Calu3 (cell line): ENCODE measurements at places on chromosomes 6 and 20.
A peak's percentile ranks its signal among the peaks of the same experiment; 100 is the strongest.

DNA sequence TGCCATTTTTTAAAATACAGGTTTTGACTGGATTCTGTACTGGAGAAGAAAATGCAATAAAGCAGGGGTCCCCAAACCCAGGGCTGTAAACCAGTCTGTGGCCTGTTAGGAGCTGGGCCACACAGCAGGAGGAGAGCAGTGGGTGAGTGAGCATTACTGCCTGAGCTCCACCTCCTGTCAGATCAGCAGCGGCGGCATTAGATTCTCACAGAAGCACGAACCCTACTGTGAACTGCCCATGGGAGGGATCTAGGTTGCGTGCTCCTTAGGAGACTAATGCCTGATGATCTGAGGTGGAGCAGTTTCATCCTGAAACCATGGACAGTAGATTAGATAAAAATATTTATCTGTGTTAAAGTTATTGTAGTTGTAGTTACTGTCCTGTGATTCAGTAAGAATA is 21.1 kb upstream of the FBXO9 start:
- no peaks in the 10 kb centered on the region for H3K27me3 ChIP-seq
- H3K4me3 ChIP-seq, result no peak overlapping the region
- H3K27ac ChIP-seq, result no peak overlapping the region
- no peaks in the 10 kb centered on the region for H3K36me3 ChIP-seq
- peaks cover 36% of the 10 kb centered on the region for H3K4me1 ChIP-seq
- no peak for DNase-seq

- H3K36me3 ChIP-seq, result no peaks in the 10 kb centered on the region
- H3K27me3 ChIP-seq, result no peaks in the 10 kb centered on the region
- peak; percentile 71 for DNase-seq
- H3K4me3 ChIP-seq, result peak overlapping the region; percentile 57
- peaks cover 7% of the 10 kb centered on the region for H3K4me1 ChIP-seq
- H3K27ac ChIP-seq, result no peak overlapping the region
Measured at GRCh38 chr6:4647414-4648365, 128.5 kb upstream of the CDYL start.

DNA sequence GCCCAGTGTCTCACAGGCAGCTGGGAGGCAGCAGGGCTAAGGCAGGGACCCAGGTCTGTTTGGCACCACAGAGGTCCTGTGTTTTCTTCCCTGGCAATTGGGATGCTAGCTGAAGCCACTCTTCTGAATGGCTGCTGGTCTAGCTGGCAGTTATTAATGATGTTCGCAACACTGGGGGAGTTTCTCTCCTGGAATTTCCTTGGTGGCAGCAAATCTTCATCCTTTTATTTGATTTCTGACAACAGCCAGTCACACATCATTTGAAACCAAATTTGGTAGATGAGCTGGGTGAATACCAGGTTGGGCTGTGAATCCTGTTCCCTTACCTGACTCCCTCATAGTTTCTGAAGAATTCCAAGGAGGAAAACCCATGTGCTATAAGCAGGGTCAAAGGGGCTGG is 40.8 kb upstream of the SLC4A11 start:
- no peak overlapping the region for H3K4me3 ChIP-seq
- H3K4me1 ChIP-seq, result no peaks in the 10 kb centered on the region
- H3K36me3 ChIP-seq, result peaks cover 5% of the 10 kb centered on the region

DNA sequence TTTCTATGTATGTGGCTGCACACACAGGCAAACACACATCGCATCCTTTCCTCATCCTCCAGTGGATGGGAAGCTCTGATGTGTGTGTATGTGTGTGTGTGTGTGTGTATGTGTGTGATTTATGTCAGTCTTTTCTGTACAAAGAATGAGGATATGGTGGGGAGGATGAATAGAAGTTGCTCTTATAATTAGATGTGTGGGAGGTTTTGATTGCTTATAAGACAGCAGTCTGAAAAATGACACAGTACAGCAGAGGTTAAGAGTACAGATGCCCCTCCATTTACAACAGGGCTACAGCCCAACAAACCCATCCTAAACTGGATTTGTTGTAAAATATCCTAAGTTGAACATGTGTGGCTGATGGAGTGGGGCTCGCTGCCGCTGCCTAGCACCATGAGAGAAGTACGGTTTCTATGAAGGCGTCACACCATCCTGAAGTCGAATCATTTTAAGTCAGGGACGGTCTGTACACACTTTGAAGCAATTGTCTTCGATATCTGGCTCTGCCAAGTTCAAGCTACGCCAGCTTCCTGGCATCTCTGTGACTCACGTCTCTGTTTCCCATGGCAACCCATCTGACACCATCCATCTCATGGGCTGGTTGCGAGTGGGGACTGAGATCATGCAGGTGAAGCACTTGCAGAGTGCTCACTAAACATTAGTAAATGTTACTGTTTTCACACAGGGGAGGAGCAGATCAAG is 252.6 kb downstream of the MYLK4 start:
- H3K4me1 ChIP-seq, result no peaks in the 10 kb centered on the region
- no peak for DNase-seq
- H3K4me3 ChIP-seq, result no peak overlapping the region
- no peak overlapping the region for H3K27ac ChIP-seq
- H3K27me3 ChIP-seq, result no peaks in the 10 kb centered on the region

DNA sequence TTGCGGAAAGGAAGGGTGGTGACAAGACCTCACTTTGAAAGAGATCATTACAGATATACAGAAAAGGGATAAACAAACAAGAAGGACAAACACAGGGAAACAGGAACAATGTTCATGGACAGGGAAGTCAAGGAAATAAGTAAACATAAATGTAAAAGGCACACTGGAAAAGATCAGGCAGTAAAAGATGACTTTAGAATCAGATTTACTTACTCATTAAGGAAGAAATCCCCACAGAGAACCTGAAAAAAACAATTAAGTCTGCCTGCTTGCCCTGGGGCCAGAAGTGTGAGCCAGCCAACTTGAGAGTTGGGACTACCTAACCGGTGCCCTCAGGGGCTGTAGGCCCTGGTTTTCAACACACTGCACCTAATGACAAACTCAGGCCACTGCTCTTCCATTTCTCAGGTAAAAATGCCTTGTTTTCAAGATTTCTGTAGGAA is 1.7 kb downstream of the APMAP start:
- peaks cover 16% of the 10 kb centered on the region for H3K4me1 ChIP-seq
- H3K27me3 ChIP-seq, result no peaks in the 10 kb centered on the region
- H3K36me3 ChIP-seq, result peaks cover 13% of the 10 kb centered on the region
- no peak overlapping the region for H3K4me3 ChIP-seq

DNA sequence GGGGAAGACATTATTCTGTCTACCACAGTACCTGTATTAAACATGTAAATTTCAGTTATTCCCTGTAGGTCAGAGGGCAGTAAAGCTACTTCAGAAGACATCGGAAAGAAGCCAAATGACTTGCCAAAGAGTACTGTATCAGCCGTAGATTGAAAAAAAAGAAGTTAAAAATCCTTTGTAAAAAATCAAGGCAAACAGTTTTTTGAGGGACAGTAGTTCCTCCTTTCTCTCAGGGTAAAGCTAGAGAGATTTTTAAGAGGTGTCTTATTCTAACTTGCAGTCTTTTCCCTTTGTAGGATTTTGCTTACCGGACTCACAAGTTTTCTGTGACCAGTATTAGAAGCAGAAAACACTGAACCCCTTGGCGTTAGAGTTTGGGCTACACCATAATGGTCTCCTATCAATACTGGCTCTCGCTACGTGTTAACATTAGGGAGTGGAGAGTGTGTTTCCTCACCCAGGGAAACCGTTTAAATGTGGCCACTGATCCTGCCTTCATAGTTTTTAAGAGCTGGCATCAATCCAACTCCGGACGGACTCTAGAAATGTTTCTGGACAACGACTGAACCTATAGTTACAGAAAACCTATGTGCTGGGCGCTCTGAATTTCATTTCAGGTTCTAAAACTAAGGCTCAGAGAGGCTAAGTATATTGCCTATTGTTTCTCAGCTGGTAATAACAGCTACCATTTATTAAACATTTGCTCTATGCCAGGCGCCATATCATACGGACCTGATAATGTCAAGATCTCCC is 1.3 kb upstream of the ASXL1 start:
- H3K4me1 ChIP-seq, result peaks cover 49% of the 10 kb centered on the region
- H3K36me3 ChIP-seq, result peaks cover 31% of the 10 kb centered on the region
- H3K27ac ChIP-seq, result peak overlapping the region; percentile 93
- peak overlapping the region; percentile 88 for H3K4me3 ChIP-seq
- no peak for DNase-seq
- no peaks in the 10 kb centered on the region for H3K27me3 ChIP-seq

DNA sequence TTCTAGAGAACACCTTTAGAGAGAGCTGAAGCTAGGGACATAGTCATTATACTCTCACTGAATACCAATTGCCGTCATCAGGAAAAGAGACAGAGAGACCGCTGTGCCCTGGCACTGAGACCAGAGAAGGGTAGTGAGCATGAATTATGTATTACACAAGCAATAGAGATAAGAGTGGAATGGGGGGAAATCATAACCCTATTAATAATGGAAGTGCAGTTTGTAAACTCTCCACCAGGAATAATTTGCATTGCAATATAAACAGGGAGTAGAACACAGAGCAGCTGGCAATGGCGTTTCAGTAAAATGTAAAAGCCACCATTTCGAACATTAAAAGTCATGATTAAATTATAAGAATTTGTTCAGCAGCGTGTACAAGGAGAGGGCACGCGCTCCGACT is 244.5 kb downstream of the MAFB start:
- H3K36me3 ChIP-seq, result no peaks in the 10 kb centered on the region
- DNase-seq, result no peak
- no peaks in the 10 kb centered on the region for H3K4me1 ChIP-seq
- no peak overlapping the region for H3K4me3 ChIP-seq
- H3K27ac ChIP-seq, result no peak overlapping the region

- H3K4me1 ChIP-seq, result no peaks in the 10 kb centered on the region
- no peaks in the 10 kb centered on the region for H3K36me3 ChIP-seq
- no peak overlapping the region for H3K27ac ChIP-seq
- no peak for DNase-seq
- H3K4me3 ChIP-seq, result no peak overlapping the region
- H3K27me3 ChIP-seq, result no peaks in the 10 kb centered on the region
Measured at GRCh38 chr6:75091467-75092190, 114.2 kb downstream of the COL12A1 start.

GRCh38 chr6:20159781-20160540 is 52.3 kb downstream of the MBOAT1 start:
- H3K36me3 ChIP-seq, result no peaks in the 10 kb centered on the region
- no peaks in the 10 kb centered on the region for H3K27me3 ChIP-seq
- DNase-seq, result no peak
- H3K4me1 ChIP-seq, result peaks cover 27% of the 10 kb centered on the region
- no peak overlapping the region for H3K4me3 ChIP-seq

- H3K27ac ChIP-seq, result no peak overlapping the region
- no peak overlapping the region for H3K4me3 ChIP-seq
- no peak for DNase-seq
- H3K27me3 ChIP-seq, result peaks cover 20% of the 10 kb centered on the region
Measured at GRCh38 chr20:24705486-24705885, 236.1 kb downstream of the SYNDIG1 start.

GRCh38 chr6:33195304-33196165 is 3.3 kb upstream of the COL11A2 start:
- no peak overlapping the region for H3K27ac ChIP-seq
- DNase-seq, result no peak

- peaks cover 59% of the 10 kb centered on the region for H3K4me1 ChIP-seq
- H3K27me3 ChIP-seq, result no peaks in the 10 kb centered on the region
- no peak for DNase-seq
- H3K27ac ChIP-seq, result peak overlapping the region; percentile 100
- peaks cover 16% of the 10 kb centered on the region for H3K36me3 ChIP-seq
Measured at GRCh38 chr6:157534134-157534871, 153.3 kb downstream of the ZDHHC14 start.

DNA sequence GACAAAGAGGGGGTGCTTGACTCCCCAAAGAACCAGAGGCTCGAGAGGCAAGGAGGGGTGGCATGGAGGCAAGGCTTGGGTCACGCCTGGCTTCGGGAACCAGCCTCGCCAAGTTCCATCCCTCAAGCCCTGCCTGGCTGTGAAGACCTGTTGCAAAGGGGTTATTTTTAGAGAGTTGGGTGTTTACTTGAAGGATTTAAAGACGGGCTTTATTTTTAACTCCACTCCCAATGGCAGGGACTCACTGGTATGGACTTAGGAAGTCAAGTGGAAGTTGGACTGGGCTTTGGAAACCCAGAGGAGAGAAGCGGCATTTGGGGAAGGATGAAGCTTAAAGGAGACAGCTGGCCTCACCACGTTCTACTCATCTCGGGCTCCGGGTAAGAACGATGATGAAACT is 43.1 kb downstream of the JPH2 start:
- no peaks in the 10 kb centered on the region for H3K4me1 ChIP-seq
- H3K27ac ChIP-seq, result no peak overlapping the region
- peaks cover 43% of the 10 kb centered on the region for H3K27me3 ChIP-seq
- no peaks in the 10 kb centered on the region for H3K36me3 ChIP-seq
- H3K4me3 ChIP-seq, result no peak overlapping the region
- DNase-seq, result no peak

- no peak overlapping the region for H3K27ac ChIP-seq
- H3K36me3 ChIP-seq, result no peaks in the 10 kb centered on the region
- no peaks in the 10 kb centered on the region for H3K4me1 ChIP-seq
- H3K4me3 ChIP-seq, result no peak overlapping the region
- no peak for DNase-seq
Measured at GRCh38 chr6:80921861-80922460, 815.5 kb downstream of the BCKDHB start.

DNA sequence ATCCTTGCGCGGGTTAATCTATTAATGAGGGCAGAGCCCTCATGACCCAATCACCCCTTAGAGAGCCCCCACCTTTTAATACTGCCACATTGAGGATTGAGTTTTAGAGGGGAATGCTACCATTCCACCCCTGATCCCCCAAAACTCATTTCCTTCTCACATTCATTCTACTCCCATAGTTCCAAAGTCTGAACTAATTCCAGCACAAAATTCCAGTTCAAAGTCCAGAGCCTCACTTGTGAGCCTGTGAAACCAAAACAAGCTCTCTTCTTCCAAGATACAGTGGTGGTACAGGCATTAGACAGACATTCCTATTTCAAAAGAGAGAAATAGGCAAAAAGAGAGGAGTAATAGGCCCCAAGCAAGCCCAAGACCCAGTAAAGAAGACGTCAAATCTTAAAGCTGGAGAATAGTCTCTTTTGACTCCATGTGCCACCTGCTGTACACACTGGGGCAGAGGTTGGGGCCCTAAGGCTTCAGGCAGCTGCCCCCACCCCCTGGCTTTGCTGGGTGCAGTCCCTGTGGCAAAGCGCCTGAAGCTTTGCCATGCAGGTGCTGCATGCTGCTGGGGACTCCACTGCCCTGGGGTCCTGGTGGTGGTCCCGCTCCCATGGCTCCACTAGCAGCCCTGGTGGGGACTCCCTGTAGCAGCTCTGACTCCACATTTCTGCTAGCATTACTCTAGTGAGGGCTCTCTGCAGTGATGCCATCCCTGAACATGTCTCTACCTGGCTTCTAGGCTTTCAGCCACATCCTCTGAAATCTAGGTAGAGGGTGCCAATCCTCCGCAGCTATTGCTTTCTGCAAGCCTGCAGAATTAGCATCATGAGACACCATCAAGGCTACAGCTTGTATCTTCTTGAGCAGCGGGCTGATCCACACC is 41.3 kb downstream of the RSPH3 start:
- H3K27ac ChIP-seq, result peak overlapping the region; percentile 28
- peaks cover 4% of the 10 kb centered on the region for H3K36me3 ChIP-seq
- H3K27me3 ChIP-seq, result no peaks in the 10 kb centered on the region
- H3K4me1 ChIP-seq, result peaks cover 26% of the 10 kb centered on the region
- DNase-seq, result no peak
